Heart left ventricle (tissue), 16 donors: ENCODE measurements at places on chromosomes 5 and 9. TPM values are rescaled to one million over a fixed set of nuclear protein-coding genes. Genes with fewer than 3 reads are reported as not detected.
A peak's percentile ranks its signal among the peaks of the same experiment; 100 is the strongest.

DNA sequence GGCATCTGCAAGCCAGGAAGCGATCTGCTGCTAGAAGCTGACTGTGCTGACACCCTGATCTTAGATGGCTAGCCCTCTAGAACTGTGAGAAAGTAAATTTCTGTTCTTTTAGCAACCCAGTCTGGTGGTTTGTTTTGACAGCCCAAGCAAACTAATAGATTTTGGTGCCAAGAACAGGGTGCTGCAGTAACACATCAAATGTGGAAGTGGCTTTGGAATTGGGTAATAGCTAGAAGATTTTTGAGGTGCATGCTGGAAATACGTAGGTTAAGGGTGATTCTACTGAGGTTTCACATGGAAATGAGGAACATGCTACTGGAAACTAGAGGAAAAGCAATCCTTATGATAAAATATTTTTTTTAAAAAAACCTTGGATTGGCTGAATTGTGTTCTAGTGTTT lies 153.5 kb upstream of the SH3GL2 start:
- no peak overlapping the region for H3K27ac ChIP-seq
- H3K36me3 ChIP-seq, result no peaks in the 10 kb centered on the region
- H3K27me3 ChIP-seq, result no peaks in the 10 kb centered on the region
- no peak overlapping the region for H3K4me3 ChIP-seq

FCN1 gene
- total RNA-seq, result 35.6 TPM

- no peaks in the 10 kb centered on the region for H3K27me3 ChIP-seq
- DNase-seq, result no peak
- H3K4me3 ChIP-seq, result no peak overlapping the region
These were observed 211.9 kb downstream of the NXNL2 start for GRCh38 chr9:88746743-88747398.

DDX4 gene
- not detected for total RNA-seq

KIF12 gene
- total RNA-seq, result 0.21 TPM

DNA sequence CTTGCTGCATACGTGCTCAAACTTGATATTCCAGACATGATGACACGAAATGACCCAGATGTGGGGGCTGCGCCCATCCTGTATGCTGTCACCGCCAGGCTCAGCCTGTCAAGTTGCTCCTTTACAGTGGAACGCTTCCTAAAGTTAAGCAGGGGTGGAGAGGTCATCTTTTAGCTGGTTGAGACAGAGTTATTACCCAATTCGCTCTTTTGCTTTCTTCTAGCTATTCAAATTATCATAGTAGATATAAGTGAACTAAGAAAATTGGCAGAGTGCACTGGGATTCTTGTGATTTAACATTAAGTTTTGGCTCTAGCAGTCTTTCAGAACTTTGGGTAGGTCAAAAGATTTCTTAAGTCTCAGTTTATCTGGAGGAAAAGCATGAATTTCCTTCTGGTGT lies 69.8 kb upstream of the BASP1 start:
- H3K27ac ChIP-seq, result no peak overlapping the region
- DNase-seq, result no peak
- no peaks in the 10 kb centered on the region for H3K4me1 ChIP-seq
- no peaks in the 10 kb centered on the region for H3K36me3 ChIP-seq
- no peak overlapping the region for H3K4me3 ChIP-seq

DCTN3 gene
- total RNA-seq, result 155 TPM

DNA sequence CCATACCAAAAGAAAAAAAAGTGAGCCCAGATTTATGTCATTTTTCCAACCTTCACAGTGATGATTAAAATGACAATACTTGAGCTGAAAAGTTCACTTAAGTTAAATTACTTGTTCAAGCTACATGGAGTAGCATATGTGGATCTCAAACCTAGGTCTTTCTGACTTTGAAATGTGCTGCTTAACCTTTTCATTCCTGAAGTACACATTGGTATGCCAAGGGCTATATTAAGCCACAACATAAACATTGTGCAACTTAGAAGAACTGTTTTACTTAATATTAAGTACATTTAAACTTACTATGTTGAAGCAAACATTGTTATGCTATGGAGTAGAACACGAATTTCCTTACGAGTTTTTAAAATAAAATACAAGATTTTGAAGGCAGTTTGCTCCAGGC lies 105.0 kb downstream of the GIN1 start:
- H3K27me3 ChIP-seq, result no peaks in the 10 kb centered on the region
- no peaks in the 10 kb centered on the region for H3K4me1 ChIP-seq
- no peak for DNase-seq
- peaks cover 7% of the 10 kb centered on the region for H3K36me3 ChIP-seq
- no peak overlapping the region for H3K4me3 ChIP-seq

DNA sequence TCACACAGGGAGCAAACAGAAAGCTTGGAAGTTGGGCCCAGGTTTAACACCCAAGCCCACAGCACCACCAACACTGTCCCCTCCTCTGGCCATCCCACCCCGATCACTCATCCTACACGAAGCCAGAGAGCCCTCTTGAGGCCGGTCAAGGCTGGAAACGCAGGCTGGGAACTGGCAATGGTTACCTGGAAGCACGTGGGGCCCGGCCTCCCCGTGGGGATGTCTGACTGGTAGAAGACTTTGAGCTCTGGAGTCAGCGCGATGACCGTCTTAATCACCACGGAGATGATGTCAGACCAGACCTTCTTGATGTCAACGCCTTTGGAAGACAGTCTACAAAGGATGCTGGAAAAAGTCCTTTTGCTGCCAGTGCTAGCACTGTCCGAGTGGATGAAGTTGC lies 104.1 kb downstream of the TTLL11 start:
- H3K4me1 ChIP-seq, result no peaks in the 10 kb centered on the region
- H3K4me3 ChIP-seq, result no peak overlapping the region
- DNase-seq, result peak; percentile 47
- no peak overlapping the region for H3K27ac ChIP-seq
